ENCODE measurements at places on chromosomes 6 and 20.

GRCh38 chr6:74609871-74610270 lies 596.0 kb downstream of the COL12A1 start:
- no peak for DNase-seq

- no peak for DNase-seq
Observed at GRCh38 chr6:149842331-149842730, 21.8 kb downstream of the LRP11 start.

- DNase-seq, result no peak
Observed at GRCh38 chr6:27241443-27241842, 6.1 kb upstream of the PRSS16 start.

DNA sequence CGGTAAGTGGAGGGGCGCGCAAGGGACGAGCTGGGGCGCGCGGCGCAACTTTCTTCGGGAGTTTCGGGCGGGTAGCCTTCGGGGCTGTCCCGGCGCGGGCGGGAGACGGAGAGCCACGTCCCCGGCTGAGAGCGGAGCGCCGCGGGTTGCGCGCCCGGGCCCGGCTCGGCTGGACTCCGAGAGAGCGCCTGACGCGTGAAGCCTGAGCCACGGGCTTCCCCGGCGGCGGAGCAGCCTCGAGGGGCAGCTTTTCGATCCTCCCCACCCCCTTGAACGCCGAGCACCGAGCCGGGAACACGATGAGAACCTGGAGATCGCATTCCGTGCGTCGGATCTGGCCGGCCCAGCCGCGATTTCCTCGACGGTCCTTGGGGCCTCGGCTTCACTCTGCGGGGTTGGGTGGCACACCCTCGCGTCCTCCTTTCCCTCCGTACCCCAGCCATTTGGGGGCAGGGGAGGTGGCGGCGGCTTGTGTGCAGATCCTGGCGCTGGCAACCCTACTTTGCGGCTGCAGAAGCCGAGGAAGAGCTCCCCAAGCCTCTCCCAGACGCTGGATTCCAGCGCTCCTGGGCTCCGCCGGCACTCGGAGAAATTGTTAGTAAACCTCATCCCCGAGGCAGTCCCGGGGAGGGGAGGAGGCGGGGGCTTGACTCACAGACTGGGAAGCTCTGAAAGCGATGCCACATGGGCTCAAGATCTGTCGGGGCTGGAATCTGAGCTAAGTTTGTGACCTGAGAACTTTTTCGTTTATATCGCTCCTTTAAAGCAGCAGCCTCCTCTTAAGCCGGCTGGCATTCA lies 572 bp downstream of the DSE start:
- peak; percentile 15 for DNase-seq

GRCh38 chr6:1821513-1822183 lies 211.9 kb downstream of the FOXC1 start:
- no peak for DNase-seq
